ENCODE measurements at places on chromosomes 1 and 21. TPM values are rescaled to one million over a fixed set of nuclear protein-coding genes. Genes with fewer than 3 reads are reported as not detected.

The TTC22 gene
- not detected for total RNA-seq

The DNALI1 gene
- 7.9 TPM for total RNA-seq

The OR10Z1 gene
- total RNA-seq = not detected

The RNU1-4 gene
- not detected for total RNA-seq

The SF3B4 gene
- total RNA-seq = 9.8 TPM

The SLC5A9 gene
- total RNA-seq = not detected

The ARMH1 gene
- not detected for total RNA-seq

The OR2L2 gene
- total RNA-seq = not detected
